Activated naive CD8-positive, alpha-beta T cell treated with anti-CD3 and anti-CD28 coated beads for 36 hours (primary cell): ENCODE measurements at places on chromosomes 7 and 10.

DNA sequence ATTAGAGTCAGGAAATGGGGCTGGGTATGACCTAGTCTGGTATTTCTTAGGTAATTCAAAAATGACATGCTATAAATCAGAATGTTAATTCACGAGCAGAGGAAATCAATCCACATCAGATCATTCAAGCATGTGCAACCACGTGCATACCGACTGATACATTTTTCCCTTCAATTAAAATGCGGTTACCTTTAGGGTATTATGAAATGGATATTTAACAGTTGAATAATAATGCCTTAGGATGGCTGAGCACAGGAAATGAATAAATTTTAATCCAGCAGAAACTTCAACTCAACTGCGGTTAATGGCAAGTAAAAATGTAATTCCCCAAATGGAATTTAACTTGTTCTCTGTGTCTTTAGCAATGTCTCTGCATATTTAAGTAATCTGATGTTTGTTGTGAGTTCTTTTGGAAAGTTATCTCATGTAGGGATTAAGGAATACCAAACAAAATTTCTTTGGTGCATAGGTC lies 9.2 kb downstream of the CPA2 start:
- no peak for DNase-seq

DNA sequence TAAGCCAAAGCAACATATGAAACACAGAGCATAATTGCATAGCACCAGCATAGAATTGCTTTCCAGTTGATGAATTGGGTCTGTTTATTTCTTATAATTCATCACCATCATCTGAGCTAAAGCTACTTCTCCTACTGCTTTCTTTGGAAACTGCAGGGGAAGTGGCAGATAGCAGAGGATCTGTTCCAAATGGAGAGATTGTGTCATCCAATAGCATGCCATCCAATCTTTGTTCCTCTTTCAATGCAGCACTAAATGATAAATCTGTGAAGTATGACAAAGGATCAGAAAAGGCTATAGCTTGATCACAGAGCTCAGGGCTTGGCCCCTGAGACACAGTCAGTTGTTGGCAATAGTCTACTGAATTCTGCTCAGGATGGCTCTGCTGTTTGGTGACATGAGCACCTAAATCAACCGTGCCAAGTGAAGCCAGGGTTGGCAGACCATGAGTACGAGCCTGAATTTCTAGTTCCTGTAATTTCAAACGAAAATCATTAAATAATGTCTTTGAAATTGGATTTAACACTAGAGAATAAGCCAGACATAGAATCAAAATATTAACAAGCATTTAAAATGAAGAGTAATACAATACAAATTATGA lies 90.0 kb downstream of the TFEC start:
- DNase-seq = no peak

DNA sequence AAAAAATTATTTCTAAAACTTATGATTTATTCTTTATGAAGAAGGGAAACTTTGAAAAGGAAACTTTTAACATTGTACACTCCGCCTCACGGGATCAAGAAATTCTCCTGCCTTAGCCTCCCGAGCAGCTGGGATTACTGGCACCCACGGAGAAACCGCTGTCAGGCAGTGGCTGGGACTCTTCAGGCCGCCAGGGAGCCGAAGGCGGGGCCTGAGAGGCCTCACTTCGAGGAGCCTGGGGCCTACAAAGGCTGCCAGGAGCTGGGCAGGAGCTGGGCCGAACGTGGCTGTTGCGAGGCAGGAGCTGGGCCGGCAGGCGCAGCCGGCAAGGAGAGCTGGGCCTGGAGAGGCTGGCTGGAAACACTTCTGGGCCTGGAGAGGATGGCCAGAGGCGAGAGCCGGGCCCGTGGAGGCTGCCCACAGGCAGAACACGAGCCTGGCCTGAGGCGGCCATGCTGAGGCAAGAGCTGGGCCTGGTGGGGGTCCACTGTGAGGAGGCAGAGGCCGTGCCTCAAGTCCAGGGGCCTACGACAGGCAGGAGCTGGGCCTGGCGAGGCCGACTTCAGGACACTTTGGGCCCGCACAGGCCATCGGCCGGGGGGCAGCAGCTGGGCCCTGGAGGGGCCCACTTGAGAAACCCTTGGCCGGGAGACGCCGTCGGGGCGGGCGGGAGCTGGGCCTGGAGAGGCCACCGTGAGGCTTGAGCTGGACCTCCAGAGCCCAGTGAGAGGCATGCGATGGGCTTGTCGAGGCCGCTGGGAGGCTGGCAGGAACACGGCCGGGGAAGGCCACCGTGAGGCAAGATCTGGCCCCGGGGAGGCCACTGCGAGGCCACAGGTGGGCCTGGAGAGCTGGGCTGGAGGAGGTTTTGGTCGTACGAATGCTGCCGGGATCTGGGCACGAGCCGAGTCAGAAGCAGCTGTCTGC lies 23.7 kb downstream of the MDH2 start:
- DNase-seq = no peak

- no peak for DNase-seq
Measured at GRCh38 chr10:132647424-132647823, 109.8 kb downstream of the INPP5A start.

GRCh38 chr10:36448760-36449691 lies 676.4 kb upstream of the ANKRD30A start:
- DNase-seq = no peak

DNA sequence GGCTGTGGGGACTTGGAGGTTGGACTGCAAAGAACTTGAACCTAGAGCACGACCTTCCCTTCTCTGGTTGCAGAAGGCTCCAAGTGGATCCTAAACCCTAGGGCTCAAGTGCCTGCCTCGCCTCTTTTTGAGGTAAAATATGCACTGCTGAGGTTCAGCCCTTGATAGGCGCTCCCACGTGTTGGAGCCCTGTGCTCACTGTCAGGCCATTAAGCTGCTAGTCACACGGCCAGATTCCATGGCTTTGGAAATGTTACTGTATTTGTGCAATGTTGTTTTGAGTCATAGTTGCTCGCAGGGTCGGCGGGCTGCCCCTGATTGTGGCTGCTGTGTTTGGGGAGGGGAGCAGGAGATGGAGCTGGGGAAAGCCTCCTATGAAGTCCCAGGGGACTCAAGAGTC lies 39.8 kb upstream of the PCBD1 start:
- DNase-seq = no peak

DNA sequence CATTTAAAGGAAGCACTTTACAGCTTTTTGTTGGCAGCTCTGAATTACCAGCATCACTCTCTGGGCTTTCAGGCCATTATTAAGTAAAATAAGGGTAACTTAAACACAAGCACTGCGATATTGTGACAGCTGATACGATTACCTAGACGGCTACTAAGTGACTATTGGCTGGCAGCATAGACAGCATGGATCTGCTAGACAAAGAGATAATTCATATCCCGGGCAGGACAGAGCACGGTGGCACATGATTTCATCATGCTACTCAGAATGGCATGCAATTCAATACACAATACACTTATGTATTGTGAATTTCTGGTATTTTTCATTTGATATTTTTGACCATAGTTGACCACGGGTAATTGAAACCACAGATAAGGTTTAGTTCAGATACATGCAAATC lies 522.0 kb upstream of the LRRN3 start:
- no peak for DNase-seq

- no peak for DNase-seq
Measured at GRCh38 chr10:98642281-98642680, 195.5 kb upstream of the HPS1 start.

- peak; percentile 29 for DNase-seq
Measured at GRCh38 chr10:76036111-76036940, 604.9 kb downstream of the LRMDA start.

DNA sequence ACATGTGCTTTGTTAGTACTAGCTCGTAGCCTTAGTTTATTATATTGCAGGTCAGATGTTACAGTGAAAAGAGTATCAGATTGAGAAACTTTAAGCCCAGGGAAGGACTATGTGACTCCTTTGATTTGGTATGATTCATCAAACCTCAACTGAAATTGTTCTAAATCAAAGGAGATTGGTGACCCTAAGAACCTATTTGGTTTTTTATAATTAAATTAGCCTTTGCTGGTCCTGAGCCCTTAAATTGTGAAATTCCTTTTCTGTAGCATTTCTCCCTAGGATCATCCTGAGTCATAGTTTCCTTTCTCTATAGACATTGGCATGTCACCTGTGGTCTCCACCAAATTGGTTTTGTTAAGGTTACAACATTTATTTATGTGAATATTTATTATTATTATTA lies 89.7 kb downstream of the POLR1F start:
- no peak for DNase-seq

DNA sequence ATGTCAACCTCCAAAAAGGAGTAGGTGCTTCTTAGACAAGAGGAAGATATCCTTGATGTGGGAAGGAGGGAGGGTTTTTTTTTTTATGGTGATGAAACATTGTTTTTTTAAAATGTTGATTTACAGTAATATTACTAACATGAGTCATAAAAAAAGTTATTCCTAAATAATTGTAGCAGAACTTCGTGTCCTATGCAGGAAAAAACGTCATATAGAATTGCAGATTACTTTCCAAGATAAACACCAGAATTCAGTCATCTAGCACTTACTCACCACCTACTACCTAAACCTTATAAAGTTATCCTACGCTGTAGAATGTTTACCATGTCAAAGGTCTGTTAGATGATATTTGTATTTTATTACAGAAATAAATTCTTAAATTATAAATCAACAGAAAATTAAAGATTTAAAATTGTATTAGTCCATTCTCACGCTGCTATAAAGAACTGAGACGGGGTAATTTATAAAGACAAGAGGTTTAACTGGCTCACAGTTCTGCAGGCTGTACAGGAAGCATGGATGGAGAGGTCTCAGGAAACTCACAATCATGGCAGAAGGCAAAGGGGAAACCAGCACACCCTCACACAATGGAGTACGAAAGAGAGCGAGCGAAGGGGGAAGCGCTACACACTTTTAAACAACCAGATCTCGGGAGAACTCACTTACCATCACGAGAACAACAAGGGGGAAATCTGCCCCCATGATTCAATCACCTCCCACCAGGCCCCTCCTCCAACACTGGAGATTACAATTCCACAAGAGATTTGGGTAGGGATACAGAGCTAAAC lies 105.2 kb upstream of the NEBL start:
- DNase-seq = no peak

GRCh38 chr10:8233049-8233448 lies 178.6 kb downstream of the GATA3 start:
- no peak for DNase-seq

GRCh38 chr7:129797214-129797789 lies 155.5 kb downstream of the UBE2H start:
- DNase-seq = no peak

DNA sequence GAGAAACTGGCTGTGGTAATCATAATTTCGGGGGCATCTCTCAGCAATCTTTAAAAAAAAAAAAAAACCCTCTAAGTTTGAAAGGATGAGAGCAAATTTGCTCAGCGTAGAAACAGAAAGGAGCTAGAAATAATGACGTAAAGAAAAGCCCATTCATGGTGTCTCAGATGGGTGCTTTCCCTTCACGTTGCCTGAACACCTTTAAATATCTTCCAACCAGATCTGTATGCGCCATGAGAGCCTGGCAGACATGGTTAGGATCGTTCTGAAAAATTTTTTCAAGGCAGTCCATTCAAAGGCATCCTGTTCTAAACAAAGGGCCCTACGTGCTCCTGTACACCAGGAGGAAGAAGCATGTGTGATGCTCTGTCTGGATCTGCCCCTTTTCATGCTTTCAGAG lies 141.2 kb upstream of the C1QL3 start:
- DNase-seq = no peak

DNA sequence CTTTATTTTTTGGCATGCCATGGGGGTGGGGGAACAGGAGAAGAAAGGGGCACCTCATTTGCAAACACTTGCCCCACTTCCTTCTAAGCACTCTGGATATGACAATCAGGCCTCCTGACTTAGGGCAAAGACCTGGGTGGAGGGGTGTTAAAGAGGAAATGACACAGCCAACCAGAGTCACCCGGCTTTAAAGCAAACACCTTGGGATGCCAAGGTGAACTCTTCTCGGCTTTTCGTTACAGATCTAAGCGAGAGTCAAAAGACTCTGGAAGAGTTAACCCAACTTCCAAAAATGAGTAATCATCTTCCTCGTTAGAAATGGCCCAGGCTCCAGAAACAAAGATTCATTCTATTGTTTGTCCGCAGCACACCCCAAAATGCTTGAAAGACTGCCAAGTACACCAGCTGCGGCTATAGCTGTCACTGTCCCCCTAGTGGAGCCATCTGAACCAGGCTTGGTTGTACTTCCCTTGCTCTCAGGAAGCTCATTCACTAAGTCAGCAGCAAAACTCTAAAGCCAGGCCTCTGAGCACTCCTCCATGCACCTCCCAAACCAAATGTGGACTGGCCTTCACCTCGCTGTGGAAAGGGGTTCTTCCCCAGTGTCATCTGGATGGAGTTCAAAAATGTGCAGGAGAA lies 24.8 kb downstream of the FAM53B start:
- DNase-seq = peak; percentile 61

DNA sequence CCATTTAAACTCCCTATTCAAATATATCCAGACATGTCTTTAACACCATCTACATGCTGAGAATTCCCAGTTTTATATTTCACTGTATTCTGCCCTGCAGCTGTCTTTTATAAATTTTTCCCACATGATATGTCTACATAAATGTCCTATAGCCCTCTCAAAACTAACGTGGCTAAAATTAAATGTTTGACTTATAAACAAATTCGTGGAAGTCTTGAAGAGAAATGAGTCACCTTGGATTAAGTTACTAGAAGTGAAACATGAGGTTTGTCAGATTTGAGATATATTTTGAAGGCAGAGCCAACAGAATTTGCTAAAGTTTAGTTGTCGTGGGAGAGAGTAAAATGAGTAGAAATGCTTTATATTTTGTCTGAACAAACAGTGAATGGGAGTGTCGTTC lies 386.9 kb upstream of the CNTNAP2 start:
- no peak for DNase-seq

DNA sequence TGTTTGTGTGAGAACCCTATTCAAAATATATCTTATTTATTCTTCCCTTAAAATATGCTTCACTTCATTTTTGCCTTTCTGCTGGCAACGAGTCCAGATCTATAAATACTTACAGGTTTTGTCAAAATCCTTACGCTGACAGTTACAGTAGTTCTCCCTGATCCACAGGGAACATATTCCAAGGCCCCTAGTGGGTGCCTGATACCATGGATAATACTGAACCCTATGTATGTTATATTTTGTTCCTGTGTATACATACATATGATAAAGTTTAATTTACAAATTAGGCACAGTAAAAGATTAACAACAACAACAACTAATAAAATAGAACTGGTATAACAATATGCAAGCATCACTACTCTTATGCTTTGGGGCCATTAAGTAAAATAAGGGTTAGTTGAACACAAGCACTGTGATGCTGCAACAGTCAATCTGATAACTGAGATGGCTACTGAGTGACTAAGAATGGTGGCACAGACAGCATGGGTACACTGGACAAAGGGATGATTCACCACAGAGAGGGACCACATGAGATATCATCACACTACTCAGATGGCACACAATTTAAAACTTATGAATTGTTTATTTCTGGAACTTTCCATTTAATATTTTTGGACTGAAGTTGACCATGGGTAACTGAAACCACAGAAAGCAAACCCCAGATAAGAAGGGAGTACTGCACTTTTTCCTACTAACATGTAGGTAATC lies 29.4 kb upstream of the PCGF5 start:
- no peak for DNase-seq

- DNase-seq = no peak
Measured at GRCh38 chr10:4170633-4171314, 385.8 kb upstream of the KLF6 start.

- DNase-seq = no peak
Measured at GRCh38 chr10:131886237-131886636, 14.6 kb upstream of the PPP2R2D start.

GRCh38 chr10:71145352-71145945 lies 66.9 kb upstream of the UNC5B start:
- no peak for DNase-seq
